NCI-H524 (cell line): ENCODE measurements at places on chromosomes 16 and 17.
A peak's percentile ranks its signal among the peaks of the same experiment; 100 is the strongest.

- no peak for DNase-seq
Observed at GRCh38 chr16:87701078-87701460, 64.7 kb downstream of the KLHDC4 start.

- DNase-seq = no peak
Observed at GRCh38 chr17:8146381-8147140, 5.6 kb downstream of the PER1 start.

- DNase-seq = peak; percentile 20
Observed at GRCh38 chr17:50476545-50477315, 1.9 kb upstream of the RSAD1 start.

DNA sequence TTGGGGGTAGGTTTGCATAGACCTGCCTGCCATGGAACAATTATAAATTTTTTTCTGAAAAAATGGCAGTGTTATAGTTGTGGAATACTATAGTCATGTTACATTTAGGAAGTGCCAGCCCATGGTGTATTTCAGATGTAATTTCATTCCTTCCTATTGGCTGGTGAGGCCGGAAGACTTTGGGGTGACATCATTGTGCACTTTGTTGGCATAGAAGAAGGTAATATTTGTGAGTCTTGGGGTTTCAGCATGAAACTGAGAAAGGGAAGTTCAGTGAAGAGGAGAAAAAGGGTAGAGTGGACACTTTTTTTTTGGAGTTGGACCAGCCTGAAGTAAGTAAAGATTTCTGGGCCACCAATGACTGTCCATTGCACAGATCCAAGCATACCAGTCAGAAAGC, 16.0 kb upstream of the HEATR6 start:
- DNase-seq = no peak

DNA sequence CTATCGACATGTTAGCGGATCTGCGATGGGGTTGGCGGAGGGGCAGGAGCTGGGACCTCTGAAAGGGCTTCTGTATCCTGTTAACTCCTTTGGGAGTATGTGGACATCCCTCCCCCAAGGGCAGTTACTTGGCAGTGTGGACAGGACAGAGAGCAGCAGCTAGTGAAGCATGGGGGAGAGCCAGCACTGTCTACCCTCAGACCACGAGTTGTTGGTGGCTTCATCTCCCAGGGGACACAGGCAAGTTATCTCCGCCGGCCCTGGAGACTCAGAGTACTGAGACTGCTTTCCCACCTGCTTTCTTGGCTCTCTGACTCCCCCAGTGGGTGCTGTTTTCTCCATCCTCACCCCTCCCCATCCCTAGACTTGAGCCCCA, 5.3 kb upstream of the GFAP start:
- DNase-seq = peak; percentile 35

DNA sequence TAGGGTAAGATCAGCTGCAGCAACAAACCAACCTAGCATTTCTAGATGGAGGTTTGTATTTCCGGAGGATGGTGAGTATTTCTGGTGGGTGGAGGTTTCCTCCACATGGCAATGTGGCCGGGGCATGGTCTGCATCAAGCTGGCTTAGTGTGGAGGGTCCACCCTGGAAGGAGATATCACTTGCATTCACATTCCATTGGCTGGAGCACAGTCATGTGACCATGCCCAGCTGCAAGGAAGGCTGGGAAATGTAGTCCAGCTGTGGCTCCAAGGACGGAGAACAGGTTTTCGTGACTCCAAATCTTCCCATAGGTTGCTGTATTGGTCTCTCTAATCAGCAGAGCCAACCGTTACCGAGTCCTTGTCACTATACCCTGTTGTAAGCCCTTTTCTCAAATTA, 68.7 kb downstream of the RAI1 start:
- DNase-seq = peak; percentile 84

DNA sequence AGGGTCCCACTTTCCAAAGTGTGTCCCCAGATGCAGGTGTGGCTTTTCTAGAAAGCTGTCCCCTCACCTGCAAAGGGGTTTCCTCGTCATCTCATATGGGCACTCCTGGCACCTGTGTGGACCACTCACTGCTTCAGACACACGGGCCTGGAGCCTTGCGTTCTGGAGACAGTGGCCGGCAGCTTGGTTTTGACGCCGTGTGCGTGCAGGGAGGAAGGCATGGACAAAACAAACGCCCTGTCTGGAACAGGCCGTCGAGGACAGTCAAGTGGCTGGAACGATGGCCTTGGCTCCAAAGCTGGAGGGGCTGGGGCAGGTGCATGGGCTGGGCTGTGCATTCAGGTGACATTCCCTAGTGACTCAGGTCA, 13.0 kb upstream of the C16orf95 start:
- DNase-seq = no peak

DNA sequence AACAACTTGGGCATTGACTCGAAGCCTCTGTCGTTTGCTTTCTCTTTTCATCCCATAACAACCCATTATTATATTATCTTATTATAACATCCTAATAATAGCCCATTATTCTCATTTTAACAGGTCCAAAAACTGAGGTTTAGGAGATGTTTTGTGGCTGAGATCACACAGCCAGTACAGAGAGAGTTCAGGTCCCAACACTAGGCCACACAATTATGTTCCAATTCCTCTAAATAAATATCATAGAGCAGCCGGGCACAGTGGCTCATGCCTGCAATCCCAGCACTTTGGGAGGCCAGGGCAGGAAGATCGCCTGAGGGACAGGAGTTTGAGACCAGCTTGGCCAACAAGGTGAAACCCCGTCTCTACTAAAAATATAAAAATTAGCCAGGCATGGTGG, 40.3 kb upstream of the KIFC3 start:
- no peak for DNase-seq

- no peak for DNase-seq
Observed at GRCh38 chr16:58418026-58418425, 25.8 kb downstream of the GINS3 start.

DNA sequence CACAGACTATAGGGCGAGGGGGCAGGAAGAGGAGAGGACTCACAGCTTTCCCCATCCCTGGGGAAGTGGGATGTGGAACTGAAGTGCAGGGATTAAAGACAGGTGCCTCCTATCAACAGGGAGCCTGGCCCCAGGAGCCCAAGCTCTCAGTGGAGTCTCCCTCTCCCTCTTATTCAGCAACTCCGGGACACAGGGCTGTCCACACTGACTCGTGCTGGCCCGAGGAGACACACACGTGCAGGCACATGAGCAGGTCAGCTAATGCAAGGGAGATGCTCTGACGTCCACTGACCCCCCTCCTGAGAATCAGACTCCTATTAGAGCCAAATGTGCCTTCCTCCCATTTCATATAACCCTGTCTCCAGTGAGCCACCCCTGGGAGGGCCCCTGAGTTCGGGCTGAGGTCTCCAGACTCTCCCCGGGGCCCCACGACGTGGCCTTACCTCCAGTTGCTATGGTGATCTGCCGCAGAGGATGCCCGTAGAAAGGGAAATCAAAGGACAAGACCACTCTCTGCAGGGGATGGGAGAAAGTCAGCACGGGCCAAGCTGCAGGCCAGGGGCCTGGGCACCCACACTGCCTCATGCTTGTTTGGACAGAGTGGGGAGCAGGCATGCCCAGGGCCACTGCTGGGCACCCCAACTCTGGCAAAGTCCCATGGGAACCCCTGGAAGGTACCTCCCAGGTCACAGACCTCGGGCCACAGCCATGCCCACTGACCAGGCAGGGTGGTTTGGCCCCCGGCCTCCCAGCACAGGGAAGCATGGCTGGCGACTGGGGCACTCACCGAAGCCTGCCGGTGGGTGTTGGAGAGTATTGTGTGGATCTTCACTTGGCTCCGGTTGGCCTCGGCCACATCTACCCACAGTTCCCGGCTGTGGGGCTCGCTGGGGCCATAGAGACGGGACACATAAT, 42.7 kb downstream of the PLXDC1 start:
- DNase-seq = peak; percentile 71

- no peak for DNase-seq
Observed at GRCh38 chr16:7338826-7339225, 6.2 kb downstream of the RBFOX1 start.

DNA sequence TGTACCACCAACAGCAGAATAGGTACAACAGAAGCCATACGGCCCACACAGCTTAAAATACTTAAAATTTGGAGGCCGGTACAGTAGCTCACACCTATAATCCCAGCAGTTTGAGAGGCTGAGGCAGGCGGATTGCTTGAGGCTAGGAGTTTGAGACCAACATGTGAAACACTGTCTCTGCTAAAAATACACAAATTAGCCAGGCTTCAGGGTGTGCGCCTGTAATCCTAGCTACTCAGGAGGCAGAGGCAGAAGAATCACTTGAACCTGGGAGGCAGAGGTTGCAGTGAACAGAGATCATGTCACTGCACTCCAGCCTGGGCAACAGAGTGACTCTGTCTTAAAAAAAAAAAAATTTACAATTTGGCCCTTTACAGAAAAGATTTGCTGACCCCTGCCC, 17.0 kb downstream of the GFOD2 start:
- DNase-seq = no peak

GRCh38 chr17:75834928-75835653, 9.1 kb downstream of the UNC13D start:
- peak; percentile 72 for DNase-seq

DNA sequence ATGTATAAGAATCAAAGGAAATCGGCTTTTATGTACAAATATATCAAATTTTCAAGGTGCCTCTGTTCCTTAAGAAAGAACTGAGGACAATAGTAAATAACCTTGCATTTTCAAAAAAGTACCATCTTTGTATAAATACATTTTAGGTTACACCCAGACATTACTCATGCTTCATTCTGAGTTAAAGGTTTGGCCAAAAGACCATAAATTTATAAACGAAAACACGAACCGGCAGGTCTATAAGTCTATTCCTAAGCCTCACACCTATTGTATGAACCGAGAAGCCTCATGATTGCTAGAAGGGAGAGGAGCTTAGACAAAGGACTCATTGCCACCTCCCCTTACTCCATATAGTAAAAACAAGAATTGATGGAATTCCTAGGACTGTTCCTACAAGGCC, 94.6 kb upstream of the PSMD7 start:
- no peak for DNase-seq

- DNase-seq = peak; percentile 29
Observed at GRCh38 chr16:80924372-80924978, 82.2 kb downstream of the CMC2 start.

DNA sequence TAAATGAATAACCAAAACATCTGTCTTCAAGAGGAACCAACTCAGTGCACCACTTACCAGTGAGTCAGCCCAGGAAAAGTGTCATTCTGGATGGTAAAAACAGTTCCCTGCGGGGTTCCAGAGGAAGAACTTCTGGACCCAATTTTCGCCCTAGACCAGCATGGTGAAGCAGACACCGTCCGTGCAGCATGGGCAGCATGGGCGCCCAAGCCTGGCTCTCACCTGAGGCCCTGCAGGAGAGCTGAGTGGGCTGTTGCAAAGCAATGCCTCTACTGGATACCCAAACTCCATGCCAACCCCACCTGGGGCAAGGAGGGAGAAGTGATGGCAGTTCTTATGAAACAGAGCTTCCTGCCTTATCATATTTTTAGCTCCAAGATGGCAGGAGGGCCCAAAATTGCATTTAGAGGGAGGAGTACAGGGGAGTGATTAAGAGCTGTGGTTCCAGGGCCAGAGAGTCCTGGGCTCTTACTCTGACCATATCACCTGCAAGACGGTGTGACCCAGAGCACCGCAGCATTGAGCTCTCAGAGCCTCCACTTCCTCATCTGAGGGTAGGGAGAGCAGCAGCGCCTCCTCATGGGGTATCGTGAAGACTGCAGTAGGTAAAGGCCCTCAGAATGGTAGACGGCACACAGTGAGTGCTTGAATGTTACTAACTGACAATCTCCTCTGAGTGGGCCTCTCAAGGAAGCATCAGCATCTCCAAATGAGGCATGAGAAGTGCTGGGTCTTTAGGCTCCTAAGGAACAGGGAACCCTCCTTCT, 16.6 kb upstream of the INPP5K start:
- DNase-seq = no peak

GRCh38 chr17:65193305-65193704, 56.1 kb downstream of the RGS9 start:
- DNase-seq = no peak

- no peak for DNase-seq
Observed at GRCh38 chr17:3828151-3828851, 17.7 kb downstream of the NCBP3 start.

DNA sequence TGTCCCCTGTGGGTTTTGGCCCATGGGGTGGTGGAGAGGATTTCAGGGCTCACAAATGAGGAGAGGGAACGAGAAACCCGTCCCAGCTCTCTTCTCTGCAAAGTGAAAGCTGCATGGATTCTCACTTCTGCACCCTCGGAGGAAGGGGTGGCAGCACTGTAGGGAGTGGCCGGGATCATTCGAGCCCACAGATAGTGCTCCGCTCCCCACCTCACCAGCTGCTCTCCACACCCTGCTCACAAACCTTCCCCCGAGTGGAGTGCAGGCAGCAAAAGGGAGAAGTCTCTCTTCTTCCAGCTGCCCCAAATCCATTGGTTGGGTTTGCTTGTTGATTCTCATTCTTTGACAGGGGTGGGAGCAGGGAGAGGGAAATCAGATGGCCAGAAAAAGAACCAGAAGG, 20.1 kb downstream of the STAT5A start:
- no peak for DNase-seq

- DNase-seq = peak; percentile 78
Observed at GRCh38 chr16:85301231-85301630, 189.0 kb upstream of the CIBAR2 start.

DNA sequence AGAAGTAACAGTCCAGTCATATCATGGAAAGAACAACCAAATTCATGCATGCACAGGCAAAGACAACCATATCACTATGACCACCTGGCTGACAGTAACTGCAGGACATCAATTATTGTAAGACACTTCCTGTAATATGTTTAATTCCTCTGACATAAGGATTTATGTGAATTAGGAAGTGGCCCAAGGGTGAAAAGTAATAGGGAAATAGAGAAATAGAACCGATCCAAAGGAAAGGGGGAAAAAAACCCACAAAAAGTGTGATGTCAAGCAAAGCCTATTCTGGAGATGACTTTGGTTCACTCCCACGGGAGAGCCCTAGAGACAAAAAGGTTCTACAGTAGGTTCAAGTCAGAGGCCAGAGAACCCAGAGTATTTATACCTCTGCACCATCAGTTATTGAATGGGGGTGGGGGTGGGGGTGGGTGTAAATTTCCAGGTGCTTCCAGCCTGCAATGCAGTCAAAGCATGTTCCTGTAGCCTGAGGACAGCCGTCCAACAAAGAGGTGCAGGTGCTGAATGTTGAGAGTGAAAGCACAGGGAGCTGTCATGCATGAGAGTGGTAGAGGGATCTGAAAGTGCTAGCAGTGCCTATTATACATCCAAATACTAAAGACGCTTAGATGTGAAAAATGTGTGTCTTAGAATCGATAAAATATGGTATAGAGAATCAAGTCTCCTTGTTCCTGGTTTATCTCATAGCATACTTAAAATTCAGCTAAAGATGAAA, 95.6 kb upstream of the HLF start:
- DNase-seq = no peak

DNA sequence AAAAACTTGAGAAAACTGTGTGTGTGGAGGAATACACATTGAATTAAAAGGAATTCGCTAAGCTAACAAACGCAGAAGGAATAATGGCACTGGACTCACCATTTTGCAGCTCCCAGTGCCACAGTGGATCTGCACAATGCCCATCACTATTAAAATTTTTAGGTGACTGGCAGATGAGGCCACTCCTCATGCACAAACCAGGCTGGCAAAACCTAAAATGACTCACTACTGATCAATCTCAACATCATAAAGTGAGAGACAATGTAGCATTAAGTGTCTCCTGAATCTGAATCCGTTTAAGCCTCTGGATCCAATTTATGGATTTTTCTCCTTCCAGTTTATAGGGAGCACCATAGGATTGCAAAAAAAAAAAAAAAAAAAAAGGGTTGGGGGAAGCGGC, 20.6 kb downstream of the MYH10 start:
- DNase-seq = no peak

- no peak for DNase-seq
Observed at GRCh38 chr17:77836557-77837041, 121.9 kb upstream of the TNRC6C start.
